ENCODE measurements at places on chromosomes 2 and 18.

GRCh38 chr2:162706770-162707169 is 131.8 kb downstream of the KCNH7 start:
- no peak for DNase-seq

DNA sequence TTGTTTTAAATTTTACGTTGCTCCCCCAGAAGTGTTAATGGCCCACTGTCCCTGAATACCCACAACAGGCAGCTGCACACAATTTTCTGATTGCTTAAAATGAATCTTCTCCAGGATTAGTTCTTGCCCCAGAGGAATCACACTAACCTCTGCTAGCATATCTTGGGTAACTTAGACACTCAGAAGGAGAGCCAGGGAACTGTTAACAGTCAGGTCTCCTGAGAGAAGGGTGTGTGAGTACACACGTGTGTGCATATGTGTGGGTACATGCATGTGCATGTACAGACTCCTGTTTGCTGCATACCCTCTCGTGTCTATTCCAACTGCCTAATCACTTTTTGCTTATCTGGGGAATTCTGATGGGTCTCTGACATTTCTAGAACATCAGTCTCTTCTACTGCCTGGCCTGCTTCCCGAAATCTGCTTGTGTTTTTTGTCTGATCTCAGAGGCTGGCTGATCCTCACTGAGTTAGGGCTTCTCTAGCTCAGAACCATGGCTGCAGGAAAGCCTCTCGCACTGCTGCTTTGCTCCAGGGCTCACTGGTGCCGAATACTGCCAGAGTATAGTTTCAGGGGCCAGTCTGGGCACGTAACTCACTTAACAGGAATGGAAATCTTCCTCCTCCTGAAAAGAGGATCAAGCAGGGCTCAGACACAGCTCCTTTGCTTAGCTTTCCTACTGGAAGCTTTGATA is 62.8 kb downstream of the PRELID3A start:
- peak; percentile 13 for DNase-seq

GRCh38 chr2:119028327-119029174 is 86.6 kb downstream of the MARCO start:
- no peak for DNase-seq

DNA sequence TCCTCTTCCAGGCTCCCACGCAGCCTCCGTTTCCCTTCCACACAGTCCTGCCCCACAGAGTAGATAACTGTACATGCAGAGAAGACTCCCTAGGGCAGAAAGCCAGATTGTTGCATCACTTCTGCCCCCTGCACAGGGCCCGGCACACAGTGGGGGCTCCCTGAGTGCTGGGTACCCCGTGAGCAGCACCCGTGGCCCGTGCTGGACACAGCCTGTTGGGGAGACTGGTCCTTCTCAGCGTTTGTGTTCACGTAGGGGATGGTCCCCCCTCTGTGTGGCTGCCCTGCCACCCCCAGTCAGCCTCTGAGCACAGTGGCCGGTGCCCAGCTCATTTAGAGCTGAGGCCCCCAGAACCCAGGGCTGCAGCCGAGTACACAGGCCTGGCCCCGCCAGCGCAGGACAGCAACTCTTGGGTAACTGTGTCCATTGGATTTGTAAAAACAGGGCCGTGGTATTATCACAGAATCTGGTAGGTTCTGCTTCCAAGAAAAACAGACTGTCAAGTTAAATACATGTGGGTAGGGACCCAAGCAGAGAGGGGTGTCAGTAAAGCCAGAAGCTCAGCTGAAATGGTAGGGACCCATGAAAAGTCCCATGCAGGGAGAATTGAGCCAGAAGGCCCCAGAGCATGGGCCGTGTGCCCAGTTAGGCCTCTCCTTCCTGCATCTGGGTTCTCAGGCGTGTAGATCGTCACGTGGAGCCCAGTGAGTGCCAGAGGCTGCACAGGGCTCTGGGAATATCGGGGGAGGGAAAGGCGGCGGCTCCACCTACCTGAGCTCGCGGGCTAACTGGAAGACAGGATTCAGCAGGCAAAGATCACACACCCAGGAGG is 257.3 kb downstream of the ATAD2B start:
- peak; percentile 78 for DNase-seq

DNA sequence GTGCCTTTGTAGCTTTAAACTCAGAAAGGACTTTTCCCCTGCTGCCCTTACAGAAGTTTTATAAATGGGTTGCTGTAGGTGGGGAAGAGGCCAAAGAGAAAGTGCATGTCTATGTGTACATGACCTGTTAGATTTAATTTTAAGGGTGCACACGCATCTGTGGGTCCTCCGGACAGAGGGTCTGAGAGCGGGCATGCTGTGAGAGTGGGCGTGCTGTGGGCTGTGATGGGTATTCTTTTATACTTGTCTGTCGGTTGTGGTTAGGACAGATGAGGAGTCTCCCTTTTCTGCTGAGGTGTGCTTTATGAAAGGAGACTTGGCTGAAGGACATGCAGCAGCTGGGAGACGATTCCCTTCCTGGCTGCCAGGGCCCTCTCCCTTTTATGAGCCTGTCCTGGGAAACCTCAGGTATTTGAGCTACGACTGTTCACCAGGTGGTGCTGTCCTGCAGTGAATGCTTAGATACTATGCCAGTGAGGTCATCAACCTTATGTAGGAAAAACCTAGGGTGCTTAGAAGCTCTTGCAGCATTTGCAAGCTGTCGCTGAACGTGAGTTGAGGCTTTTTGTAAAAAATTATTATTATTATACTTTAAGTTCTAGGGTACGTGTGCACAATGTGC is 67.5 kb downstream of the TANC1 start:
- DNase-seq = peak; percentile 66

- DNase-seq = no peak
Measured at GRCh38 chr18:76484749-76485387, 10.2 kb downstream of the ZNF516 start.

DNA sequence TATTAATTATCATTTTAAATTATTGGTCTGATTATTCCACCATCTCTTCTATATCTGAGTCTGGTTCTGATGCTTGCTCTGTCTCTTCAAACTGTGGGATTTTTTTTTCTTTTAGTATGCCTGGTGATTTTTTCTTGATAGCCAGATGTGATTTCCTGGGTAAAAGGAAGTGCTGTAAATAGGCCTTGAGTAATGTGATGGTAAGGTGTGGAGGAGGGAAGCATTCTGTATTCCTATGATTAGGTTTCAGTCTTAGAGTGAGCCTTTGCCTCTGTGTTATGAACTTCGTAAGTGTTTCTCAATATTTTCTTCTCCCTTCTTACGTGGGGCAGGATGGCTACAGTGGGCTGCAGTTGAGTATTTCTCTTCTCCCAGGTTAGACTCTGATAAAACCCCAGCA is 103.0 kb downstream of the EHBP1 start:
- DNase-seq = no peak

DNA sequence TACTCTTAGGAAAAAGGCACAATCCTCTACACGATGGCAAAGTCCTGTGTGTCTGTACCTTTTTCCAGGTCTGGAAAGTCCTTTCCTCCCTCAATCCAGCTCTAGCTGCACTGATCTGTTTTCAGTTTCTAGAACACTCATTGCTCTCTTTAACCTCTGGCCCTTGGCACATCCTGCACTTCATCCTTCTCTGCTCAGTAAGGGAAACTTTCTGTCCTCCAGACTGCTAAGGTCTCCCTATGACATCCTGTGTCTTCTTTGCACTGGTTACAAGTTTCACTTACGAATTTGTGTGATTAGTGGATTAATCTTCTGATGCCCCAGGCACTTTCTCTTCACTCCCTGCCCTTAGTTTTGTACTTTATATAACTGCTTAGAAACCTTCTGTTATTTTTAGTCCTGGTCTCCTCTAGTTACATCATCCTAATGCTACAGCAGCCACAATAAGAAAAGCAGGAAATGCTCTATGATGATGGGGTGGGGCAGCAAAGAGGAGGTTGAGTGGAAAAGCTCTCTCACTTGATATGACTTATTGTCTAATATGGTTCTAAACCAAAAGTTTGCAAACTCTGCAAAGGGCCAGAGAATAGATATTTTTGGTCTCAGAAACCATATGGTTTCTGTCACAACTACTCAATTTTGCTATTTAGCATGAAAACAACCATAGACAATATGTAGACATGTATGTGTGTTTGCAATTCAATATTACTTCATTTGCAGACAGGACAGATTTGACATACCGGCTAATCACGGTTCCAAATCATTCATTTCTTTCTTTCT is 568.2 kb downstream of the THSD7B start:
- DNase-seq = no peak

DNA sequence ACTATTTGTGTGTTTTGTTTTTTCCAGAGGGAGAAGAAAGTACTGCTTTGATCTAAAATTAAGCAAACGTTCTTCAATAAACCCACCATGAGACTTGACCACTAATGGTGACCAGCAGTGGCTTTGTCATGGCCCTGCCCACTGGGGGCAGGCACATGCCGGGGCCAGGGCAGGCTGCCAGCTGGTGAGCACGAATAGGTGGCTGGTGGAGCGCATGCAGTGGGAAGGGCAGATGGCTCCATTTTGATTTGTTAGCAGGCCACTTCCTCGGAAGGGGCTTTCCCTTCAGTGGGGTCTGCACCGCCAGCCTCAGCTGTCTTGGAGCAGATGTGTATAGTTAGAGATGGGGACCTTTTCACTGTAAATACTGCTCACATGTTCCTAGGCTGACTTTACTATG is 277.1 kb downstream of the SOX11 start:
- DNase-seq = peak; percentile 97

- no peak for DNase-seq
Measured at GRCh38 chr2:158658396-158658795, 136.7 kb upstream of the DAPL1 start.

DNA sequence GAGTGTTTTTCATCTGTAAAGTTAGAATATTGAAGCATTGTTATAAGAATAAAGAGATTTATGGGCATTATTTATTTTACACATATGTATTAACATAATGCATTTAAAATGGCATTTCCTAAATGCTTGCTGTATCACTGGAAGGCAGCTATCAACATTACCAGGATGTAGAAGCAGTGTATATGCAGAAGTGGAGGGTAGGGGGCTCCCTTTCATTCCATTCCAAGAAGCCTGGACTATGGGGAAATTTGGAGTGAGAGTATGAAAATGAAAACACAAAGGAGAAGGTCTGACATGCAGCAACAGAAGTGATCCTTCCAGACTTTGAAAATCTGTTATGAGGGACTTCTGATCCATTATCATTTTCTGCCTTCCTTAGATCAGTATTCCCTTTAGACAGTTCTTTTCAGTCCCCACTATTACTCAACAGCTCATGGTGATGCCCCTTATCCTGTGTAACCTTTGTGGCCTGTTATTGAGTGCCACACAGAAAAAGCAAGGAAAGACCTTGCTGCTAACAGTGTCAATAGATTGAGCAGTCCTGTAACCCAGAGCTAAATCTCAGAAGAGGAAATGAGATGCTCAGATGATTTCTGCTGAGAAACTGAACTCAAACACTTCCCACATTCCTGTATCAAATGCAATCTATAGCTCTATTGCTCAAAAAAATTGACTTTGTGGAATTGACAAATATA is 216.6 kb downstream of the HNMT start:
- no peak for DNase-seq

DNA sequence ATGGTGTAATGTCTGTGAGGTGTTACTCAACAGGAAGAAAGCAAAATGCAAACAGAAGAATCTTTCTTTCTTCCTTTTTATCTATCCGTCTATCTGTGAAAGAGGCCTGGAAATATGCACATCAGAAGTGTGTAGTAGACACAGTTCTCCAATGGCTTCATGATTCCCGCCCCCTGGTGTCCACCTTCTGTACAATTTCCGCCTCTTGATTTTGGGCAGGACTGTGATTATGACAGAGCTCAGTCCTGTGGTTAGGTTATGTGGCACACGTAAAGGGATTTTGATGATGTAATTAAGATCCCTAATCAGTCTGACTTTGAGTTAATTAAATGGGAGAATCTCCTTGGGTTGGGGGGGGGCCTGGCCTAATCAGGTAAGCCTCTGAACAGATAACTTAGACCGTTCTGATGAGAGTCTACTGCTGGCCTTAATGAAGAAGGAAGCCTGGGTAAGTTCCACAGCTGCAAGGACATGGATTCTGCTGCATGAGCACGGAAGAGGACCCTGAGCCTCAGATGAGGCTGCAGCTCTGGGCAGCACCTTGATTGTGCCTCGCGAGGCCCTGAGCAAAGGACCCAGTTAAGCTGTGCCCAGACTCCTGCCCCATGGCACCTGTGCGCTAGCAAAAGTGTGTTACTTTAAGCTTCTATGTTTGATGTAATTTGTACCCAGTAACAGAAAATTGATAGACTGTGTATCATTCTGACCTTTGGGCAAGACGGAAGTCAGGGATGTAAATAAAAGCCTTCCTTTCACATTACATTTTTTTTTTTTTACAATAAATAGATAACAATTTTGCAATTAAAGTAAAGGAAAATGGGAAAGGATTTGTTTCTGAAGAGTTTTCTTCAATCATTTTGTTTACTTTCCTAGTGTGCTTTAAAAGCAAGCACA is 11.3 kb upstream of the KCNF1 start:
- DNase-seq = no peak

GRCh38 chr2:233053928-233054784 is 6.0 kb upstream of the INPP5D start:
- DNase-seq = no peak

Data from NCI-H2171 (cell line).